ENCODE measurements at places on chromosomes 5 and 9.
A peak's percentile ranks its signal among the peaks of the same experiment; 100 is the strongest.

GRCh38 chr9:103615994-103616393 is 478.1 kb upstream of the SMC2 start:
- no peak for DNase-seq

DNA sequence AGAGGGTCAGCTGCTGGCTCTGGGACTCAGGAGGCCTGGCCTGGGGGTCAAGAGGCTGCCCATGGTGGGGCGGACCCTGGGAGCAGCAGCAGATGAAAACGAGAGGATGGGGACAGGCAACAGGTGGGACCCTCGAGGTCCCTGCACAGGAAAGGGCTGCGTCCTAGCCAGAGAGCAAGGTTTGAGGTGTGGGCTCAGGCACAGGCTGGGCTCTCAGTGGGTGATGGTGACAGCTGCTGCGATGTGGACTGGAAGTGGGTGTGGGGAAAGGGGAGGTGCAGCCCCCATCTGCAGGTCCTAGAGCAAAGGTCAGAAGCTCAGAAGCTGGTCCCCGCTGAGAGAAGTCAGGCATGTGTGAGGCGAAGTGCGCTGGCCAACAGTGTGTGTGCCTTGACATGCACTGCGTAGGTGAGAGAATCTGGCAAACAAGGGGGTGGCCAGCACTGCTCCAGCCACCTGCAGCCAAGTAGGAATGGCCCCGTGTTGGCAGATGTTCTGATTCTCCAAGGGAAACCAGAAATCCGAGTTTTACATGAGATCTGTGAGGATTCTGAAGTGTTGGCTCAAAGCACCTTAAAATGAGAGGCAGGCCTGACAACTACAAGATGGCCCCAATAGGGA is 85.7 kb downstream of the COL23A1 start:
- no peak for DNase-seq

- DNase-seq, result no peak
Observed at GRCh38 chr9:115204904-115205453, 87.0 kb upstream of the TNC start.

DNA sequence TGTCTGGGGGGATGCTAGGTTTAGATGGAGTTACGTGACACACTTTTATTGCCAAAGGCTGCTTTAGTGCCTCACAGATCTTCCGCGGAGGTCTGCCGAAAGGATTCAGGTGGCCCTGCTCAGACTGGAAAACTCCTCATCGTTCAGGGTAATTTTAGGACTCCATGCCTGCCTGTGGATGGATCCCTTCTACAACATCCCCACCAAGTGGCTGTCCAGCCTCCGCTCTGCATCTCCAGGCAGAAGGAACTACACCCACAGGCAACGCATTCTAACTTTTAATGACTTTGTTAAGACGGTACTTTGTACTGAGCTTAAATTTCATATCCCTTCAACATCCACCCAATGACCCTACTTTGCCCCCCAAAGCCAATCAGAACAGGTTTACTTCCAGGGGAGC is 29.4 kb downstream of the ATPSCKMT start:
- DNase-seq, result no peak

GRCh38 chr9:93471124-93471523 is 17.7 kb upstream of the FAM120AOS start:
- DNase-seq, result no peak

DNA sequence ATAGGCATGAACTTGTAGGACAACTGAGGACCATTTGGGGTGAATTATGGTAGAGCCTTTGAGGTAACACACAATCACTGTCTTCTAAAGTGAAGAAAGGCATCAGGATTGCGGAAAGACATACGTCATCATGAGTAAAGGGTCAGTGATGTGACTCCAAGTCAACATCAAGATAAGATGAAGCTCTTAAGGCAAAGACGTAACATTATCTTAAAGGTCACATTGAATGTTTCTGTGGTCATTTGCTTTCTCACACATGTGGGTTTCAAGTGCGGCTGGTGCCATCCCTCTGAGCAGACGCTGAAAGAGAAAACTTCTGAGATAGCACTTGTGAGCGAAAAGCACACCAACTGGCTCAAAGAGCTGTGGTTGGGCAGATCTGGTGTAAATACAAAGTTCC is 63.3 kb upstream of the GRAMD2B start:
- DNase-seq, result no peak

DNA sequence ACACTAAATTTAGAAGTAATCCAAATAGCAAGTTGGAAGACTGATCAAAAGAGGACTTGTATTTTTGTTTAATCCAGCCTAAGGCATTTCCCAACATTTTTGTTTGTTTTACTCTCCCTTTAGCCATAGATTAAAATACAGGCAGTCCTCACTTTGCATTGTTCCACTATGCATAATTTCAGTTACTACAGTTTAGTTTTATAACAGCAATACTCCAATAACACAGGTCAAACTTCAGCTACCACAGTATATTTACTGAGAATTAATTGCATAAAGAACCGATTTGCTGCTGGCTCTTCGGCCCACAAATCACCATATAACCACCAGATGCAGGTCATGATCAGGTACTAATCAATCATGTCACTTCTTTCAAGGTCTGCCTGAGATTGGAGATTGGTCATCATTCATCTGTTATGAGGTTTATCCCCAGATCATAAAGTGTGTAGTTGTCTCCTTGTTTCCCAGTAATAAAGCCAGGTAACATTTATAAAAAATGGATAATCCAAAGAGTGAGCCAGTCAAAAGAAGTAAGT is 12.1 kb downstream of the FTMT start:
- DNase-seq, result no peak

GRCh38 chr5:132751444-132751843 is 4.2 kb downstream of the CCNI2 start:
- DNase-seq, result no peak

DNA sequence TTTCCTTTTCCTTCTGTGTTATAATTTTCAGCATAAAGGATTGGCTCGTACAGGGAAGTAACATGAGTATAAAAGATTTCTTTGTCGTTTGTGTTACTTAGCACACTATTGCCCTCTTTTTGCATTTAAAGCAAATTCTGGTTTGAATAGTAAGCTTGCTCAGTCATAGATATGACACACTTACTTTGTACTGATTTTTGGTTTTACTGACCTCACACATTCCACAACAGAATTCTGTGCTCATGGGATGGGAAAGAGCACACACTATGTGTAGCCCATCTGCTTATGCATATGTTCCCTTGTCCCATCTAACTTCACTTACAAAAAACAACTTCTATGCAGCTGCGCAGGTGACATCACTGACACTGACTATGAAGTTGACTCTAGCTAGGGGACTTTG is 111.9 kb upstream of the MTAP start:
- no peak for DNase-seq

- DNase-seq, result no peak
Observed at GRCh38 chr9:532707-533106, 308.8 kb upstream of the DMRT1 start.

DNA sequence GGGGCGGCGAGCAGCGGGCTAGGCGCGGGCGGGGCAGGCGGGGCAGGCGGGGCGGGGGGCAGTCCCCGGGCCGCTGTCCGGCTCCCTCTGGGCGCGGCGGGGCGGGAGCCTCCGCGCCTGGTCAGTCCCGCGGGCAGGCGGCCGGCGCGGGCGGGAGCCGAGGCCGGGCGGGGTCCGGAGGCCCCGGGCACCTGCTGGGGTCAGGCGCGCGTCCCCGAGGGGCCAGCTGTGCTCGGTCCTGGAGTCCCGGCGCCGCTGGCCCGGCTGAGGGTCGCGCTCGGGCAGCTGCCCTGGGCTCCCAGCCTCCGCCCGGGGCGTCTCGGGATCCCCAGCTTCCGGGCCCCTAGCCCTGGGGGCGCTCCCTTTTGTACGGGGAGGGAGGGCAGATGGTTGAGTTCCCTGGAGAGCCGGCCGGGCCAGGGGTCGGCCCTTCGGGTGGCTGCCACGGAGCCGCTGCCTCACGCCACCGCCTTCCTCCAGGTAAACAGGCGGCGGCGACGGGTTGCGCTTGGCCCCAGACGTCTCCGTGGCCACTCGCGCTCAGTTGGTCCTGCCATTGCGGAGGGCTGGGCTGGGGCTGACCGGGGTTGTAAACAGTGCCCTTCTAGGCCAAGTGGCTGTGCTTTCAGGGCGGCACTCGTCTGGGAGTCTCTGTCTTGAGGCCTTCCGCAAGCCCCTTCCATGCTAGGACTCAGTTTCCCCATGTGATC is 473 bp downstream of the ZBTB34 start:
- DNase-seq, result no peak

- no peak for DNase-seq
Observed at GRCh38 chr9:97359147-97359546, 51.7 kb downstream of the CCDC180 start.

- DNase-seq, result no peak
Observed at GRCh38 chr5:159861086-159861485, 55.2 kb upstream of the ADRA1B start.

DNA sequence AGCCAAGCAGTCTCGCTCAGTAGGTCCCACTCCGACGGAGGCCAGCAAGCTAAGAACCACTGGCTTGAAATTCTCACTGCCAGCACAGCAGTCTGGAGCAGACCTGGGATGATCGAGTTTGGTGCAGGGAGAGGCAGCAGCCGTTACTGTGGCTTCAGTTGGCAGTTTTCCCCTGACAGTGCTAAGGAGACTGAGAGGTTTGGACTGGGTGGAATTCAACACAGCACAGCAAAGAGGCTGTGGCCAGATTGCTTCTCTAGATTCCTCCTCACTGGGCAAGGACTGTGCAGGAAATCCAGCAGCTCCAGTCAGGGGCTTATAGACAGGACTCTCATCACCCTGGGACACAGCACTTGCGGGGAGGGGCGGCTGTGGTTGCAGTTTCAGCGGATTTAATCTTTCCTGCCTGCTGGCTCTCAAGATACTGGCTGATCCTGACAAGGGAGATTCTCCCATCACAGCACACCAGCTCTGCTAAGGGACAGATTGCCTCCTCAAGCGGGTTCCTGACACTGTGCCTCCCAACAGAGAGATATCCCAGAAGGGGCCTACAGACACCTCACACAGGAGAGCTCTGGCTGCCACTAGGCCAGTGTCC is 122.1 kb downstream of the YIPF5 start:
- no peak for DNase-seq

GRCh38 chr5:143573568-143574170 is 170.2 kb upstream of the NR3C1 start:
- no peak for DNase-seq

- no peak for DNase-seq
Observed at GRCh38 chr9:136996361-136997292, at the start of gene CLIC3. CLIC3 (minus strand) TSS chr9:136996568; CDS start chr9:136996543, 25 bp downstream.

- peak; percentile 76 for DNase-seq
Observed at GRCh38 chr9:95462249-95463147, 54.3 kb downstream of the PTCH1 start.

- DNase-seq, result peak; percentile 70
Observed at GRCh38 chr9:2016408-2017330, 1.5 kb downstream of the SMARCA2 start.

Measured in nucleus accumbens (tissue), 56 donors.